ENCODE measurements at places on chromosomes 13 and 19.

GRCh38 chr13:77136902-77137420 is 110.0 kb upstream of the FBXL3 start:
- DNase-seq: no peak

- DNase-seq: no peak
Measured at GRCh38 chr19:7415163-7415856, 66.6 kb downstream of the ARHGEF18 start.

GRCh38 chr13:100811024-100811865 is 136.7 kb upstream of the TMTC4 start:
- no peak for DNase-seq

GRCh38 chr13:100941377-100942368 is 267.1 kb upstream of the TMTC4 start:
- peak; percentile 20 for DNase-seq

DNA sequence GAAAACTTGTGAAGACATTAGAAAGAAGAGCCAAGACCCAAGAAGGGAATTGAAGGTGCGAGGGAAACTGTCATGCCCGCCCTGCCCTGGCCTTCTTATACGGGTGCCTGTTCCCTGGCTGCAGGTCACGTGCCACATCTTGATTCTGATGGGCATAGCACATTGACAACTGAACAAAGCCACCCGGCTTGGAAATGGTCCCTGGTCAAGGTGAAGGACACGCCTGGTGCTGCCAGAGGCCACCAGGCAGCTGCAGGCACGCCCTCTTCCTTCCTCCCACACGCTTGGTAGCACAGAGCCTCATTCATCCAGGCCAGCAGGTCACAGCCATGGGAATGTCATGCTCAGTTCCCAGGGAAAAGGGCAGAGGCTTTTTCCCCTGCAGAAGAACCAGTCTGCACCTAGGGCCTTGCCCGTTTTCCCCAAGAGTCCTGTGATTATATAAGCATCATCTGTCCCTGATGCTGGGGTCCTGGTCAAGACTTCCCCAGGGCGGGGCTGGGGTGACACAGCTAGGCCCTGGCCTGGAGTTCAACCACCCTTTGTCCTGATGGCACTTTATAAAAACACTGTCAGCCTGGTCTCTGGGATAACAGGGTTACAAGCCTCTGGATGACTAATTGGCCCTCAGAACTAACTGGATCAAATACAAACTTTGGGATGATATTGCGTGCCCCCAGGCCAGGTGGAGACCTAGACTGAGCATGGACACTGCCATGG is 56.0 kb downstream of the CDADC1 start:
- DNase-seq: no peak

- no peak for DNase-seq
Measured at GRCh38 chr19:35852029-35852780, at the start of gene NPHS1. Gene NPHS1, minus strand, starts transcription at chr19:35852504. Its CDS starts 667 bp downstream, at chr19:35851837.

- DNase-seq: no peak
Measured at GRCh38 chr13:41601718-41602445, 144.5 kb downstream of the RGCC start.

GRCh38 chr19:8391198-8392016 is 1.2 kb downstream of the RAB11B start:
- DNase-seq: no peak

- no peak for DNase-seq
Measured at GRCh38 chr13:28423010-28423409, 71.9 kb downstream of the FLT1 start.

DNA sequence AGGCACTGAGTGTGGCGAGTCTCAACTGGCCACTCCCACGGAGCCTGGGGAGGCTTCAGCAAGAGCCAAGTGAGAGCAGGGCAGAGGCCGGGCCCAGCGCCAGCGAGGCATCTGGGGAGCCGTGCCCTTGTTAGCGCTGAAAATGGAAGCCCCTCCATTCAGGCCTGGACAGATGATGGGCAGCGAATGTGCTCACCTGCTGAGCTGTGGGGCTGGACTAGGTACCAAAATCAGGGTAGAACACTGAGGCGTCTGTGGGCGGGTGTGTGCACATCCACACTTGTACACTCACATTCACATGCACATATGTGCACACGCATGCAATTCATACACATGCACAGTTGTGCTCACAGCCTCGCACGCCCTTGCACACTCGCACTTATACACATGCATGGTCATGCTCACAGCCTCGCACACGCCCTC is 20.7 kb downstream of the NAXD start:
- DNase-seq: no peak

DNA sequence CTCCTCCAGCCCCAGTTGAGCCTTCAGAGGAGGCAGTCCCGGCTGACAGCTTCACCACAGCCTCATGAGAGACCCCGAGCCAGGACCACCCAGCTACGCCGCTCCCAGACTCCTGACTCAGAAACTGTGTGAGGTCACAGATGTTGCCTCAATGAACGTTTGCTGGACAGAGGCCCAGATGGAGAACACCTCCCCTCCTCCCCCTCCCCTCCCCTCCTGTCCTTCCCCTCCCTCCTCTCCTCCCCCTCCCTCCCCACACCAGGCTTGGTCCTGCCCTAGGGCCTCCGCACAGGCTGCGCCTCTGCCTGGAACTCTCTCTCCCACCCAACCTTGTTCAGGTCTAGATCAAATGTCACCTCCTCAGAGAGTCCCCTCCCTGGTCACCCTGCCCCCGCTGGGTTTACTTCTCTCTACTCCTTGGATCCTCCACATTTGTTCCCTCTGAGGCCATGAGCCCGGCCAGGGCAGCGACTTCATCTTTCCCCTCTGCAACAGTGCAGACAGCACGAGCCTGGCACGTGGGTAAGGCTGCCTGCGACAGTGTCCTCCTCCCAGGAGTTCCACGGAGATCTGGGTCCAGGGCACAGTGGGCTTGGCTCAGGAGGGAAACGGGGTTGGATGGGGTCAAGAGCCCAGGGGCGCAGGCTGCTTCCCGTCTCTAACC is 17.4 kb downstream of the PIP5K1C start:
- DNase-seq: no peak

DNA sequence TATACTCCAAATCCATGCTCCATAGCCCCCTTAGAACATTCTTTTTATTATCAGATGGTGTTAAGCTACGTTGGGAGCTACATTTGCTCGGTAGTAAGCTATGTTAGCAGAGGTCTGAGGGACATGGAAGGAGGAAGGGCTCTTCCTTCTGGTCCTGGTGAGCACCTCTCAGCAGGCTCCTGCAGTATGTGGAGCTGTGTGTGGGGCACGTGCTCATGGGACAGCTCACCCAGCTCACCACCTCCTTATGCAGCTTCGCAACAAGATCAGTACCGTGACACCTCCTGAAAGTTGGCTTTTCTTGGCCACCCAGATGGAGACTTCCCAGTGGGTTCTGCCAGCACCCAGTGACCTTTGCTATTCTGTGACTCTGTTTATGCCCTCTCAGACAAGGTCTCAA is 400.5 kb upstream of the SLC10A2 start:
- no peak for DNase-seq

DNA sequence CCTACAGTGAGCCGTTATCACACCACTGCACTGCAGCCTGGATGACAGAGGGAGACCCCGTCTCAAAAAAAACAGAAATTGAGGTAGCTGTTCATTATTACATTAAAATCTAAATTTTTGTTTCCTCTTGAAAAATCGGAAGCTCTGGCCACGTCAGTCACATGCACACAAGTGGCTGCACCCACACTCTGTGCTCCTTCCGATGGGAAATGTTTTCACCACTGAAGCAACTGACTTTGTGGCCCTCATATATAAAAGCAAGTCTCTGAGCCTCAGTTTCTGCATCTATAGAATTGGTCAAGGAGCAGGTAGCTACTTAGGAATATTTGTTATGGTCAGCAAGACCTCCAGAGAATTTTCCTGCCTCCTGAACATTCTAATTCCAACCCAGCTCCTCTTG is 4.5 kb downstream of the LRRC25 start:
- no peak for DNase-seq

GRCh38 chr19:11423791-11424181 is 4.7 kb upstream of the RGL3 start:
- DNase-seq: no peak

GRCh38 chr13:86945584-86945983 is 725.6 kb upstream of the SLITRK5 start:
- DNase-seq: no peak

DNA sequence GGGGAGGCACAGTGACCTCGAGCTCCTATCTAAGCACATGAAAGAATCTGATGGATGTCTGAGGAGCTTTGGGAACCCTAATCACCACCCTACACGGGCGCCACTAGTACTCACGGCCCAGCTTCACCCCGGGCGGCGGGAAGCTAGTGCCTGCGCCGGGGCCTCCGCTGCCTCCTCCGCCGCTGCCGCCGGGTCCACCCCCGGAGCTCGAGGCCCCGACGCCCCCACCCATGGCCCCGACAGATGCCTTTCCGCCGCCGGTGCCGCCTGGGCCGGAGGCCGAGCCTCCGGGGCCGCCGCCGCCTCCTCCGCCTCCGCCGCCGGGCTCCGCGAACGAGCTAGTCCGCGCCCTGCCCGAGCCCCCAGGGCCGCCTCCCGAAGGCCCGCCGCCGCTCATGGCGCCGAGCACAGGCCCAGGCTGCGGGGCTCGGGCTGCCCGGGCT is 312 bp downstream of the GSK3A start:
- no peak for DNase-seq

DNA sequence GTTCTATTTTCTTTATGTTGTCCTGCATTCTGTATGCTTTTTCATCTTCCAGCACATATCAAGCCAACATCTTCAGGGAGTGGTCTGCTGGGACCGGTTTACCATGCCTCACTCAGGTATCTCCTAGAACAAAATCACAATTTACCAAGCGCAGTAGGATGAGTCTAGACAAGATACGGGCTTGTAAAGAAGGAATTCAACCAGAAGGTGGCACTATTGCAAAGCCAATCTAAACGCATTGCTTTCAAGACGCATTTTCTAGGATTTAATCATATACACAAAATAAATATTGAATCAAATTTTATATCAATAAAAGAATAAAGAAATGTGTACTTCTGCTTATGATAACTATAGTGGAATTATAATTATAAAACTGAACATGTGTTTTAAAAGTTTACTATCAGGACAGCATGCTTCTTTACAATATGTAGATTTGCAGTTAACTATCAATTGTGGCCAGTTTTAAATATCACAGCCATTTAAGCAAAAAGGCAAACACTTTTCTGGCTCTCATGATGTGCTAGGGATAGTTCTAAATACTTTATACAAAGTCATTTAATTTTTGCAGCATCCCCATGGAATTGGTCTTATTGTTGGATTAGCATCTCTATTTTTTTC is 16.1 kb upstream of the TPP2 start:
- peak; percentile 44 for DNase-seq

- no peak for DNase-seq
Measured at GRCh38 chr19:18122424-18122823, 24.8 kb downstream of the MAST3 start.

DNA sequence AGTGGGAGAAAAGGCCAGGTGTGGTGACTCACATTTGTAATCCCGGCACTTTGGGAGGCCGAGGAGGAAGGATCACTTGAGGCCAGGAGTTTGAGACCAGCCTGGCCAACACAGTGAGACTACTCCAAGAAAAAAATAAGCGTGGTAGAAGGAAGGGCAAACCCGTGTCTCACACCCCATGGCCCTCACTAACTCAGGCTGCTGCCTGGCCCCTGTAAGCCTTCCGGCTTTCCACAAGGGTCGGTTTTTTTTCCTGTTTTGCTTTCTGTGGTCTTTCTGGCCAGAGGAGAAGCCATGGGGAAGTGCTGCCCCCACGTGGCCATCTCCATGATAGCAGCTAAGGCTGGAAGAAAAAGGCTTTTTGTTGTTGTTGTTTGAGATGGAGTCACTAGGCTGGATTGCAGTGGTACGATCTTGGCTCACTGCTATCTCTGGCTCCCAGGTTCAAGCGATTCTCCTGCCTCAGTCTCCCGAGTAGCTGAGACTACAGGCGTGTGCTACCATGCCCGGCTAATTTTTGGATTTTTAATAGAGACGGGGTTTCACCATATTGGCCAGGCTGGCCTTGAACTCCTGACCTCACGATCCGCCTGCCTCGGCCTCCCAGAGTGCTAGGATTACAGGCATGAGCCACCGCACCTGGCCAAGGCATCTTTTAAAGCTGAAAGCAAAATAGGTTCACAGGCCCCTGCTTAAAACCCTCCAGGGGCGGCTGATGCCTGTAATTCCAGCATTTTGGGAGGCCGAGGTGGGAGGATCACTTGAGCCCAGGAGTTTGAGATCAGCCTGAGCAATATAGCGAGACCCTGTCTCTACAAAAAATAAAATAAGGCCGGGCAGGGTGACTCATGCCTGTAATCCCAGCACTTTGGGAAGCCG is 7.5 kb upstream of the ARHGEF18 start:
- DNase-seq: peak; percentile 75

- DNase-seq: no peak
Measured at GRCh38 chr13:90455823-90456222, 891.7 kb upstream of the MIR17HG start.

- DNase-seq: no peak
Measured at GRCh38 chr13:76823969-76824368, 62.2 kb downstream of the KCTD12 start.
